Vein endothelial cell (primary cell): ENCODE measurements at places on chromosomes 7 and 10. TPM values are rescaled to one million over a fixed set of nuclear protein-coding genes. Genes with fewer than 3 reads are reported as not detected.

Gene URGCP
- 21.9 TPM in 2 replicates for total RNA-seq

Gene KCNH2
- total RNA-seq, result under 0.01 TPM in 1 of 2 replicates, not detected in the other

Gene BPGM
- 48.2 and 55.9 TPM in 2 replicates for total RNA-seq

Gene SOSTDC1
- total RNA-seq, result not detected in 2 replicates

Gene MACC1
- total RNA-seq, result not detected in 2 replicates

Gene ITGB8
- total RNA-seq, result 7.2 and 9.8 TPM in 2 replicates

Gene OR6V1
- total RNA-seq, result not detected in 2 replicates

Gene FBXO24
- 0.19 and 0.65 TPM in 2 replicates for total RNA-seq

Gene HOXA5
- 5.9 and 13.6 TPM in 2 replicates for total RNA-seq

Gene ASAH2
- 0.86 and 0.98 TPM in 2 replicates for total RNA-seq

Gene IGF2BP3
- 111 and 128 TPM in 2 replicates for total RNA-seq

Gene TMEM184A
- total RNA-seq, result 0.10 and 0.33 TPM in 2 replicates

Gene ACBD7
- total RNA-seq, result 0.65 and 1.9 TPM in 2 replicates
